ENCODE measurements at places on chromosomes 7 and 10. TPM values are rescaled to one million over a fixed set of nuclear protein-coding genes. Genes with fewer than 3 reads are reported as not detected.
A peak's percentile ranks its signal among the peaks of the same experiment; 100 is the strongest.

DNA sequence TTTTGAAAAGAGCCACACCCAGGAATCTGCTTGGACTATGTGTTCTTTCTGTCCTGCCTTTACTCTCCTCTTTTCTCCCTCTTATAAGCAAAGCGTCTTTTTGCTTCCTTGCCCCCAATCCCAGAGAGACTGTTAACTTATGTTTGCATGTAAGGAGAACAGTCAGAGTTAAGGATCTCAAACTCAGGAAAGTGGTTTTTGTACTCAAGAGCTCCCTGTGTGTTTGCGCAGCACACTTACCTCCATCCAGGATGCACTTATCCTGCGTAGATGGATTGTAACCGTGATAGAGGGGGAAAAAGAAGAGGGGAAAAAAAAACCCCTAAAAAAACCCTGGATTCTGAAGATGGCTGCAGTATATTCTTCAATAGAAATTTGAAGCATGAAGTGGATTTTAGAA, 228.9 kb downstream of the AUTS2 start:
- no peak overlapping the region for H3K4me3 ChIP-seq
- no peaks in the 10 kb centered on the region for H3K36me3 ChIP-seq
- no peaks in the 10 kb centered on the region for H3K4me1 ChIP-seq
- H3K27ac ChIP-seq = no peak overlapping the region
- DNase-seq = no peak
- no peaks in the 10 kb centered on the region for H3K27me3 ChIP-seq

DNA sequence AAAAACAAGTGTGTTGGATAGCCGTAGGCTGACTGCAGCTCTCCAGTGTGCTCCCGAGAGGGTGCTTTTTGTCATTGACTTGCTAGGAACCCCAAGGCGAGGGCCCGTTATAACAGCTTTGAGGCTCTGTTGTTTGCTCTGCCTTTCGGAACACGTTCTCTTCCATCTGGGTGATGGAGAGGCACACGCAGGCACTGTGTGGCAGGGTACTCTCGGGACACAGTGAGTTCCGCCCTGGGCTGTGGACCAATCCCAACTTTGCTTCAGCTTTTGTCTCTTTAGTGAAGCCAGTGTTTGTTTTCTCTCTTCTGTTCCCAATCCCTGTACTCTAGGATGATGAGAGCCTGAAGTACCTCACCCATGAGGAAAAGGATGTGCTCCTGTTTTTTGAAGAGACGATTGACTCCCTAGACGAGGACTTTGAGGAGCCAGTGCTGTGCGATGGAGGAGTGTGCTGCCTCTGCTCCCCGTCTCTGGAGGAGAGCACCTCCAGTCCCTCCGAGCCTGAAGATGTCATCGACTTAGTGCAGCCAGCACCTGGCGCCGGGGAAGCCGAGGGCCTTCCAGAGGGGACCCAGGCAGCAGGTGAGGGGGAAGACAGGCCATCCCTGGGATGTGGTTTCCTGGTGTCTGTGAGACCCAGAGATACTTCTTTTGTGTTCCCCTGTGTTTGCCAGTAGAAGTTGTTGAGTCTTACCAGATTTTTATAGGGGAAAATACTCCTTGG, 43.2 kb downstream of the PROSER2 start:
- H3K4me1 ChIP-seq = no peaks in the 10 kb centered on the region
- DNase-seq = no peak
- H3K27me3 ChIP-seq = no peaks in the 10 kb centered on the region
- H3K36me3 ChIP-seq = 0 out of 2 replicates have a peak, but pooled peaks cover 6% of the 10 kb centered on the region
- no peak overlapping the region for H3K4me3 ChIP-seq
- peak overlapping the region; percentile 12 for H3K27ac ChIP-seq

- H3K4me3 ChIP-seq = no peak overlapping the region
- no peak overlapping the region for H3K27ac ChIP-seq
- H3K36me3 ChIP-seq = no peaks in the 10 kb centered on the region
- peaks cover 27% of the 10 kb centered on the region for H3K4me1 ChIP-seq
- DNase-seq = no peak
- H3K27me3 ChIP-seq = no peaks in the 10 kb centered on the region
Observed at GRCh38 chr10:71381611-71382010, 15.1 kb upstream of the CDH23 start.

DNA sequence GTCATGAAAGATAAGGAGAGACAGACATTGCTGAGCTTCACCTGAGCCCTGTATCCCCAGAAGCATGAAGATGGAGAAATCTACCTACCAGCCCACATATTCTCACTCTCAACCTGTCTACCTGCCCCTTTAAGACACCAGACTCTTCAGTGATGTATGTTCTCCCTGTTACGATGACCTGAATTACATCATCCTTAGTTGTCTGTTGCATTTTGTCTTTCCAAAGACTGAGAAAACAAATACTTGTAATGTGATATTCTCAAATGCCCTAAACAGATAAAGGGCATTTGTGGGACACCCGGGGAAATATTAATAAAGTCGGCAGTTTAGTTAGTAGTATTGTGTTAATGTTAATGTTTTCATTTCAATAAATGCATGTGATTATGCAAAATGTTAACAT, 305.8 kb upstream of the IGFBP3 start:
- no peak for DNase-seq
- peaks cover 23% of the 10 kb centered on the region for H3K4me1 ChIP-seq
- no peaks in the 10 kb centered on the region for H3K36me3 ChIP-seq
- H3K27ac ChIP-seq = no peak overlapping the region

Gene ZNF3
- 35.2 TPM for total RNA-seq

DNA sequence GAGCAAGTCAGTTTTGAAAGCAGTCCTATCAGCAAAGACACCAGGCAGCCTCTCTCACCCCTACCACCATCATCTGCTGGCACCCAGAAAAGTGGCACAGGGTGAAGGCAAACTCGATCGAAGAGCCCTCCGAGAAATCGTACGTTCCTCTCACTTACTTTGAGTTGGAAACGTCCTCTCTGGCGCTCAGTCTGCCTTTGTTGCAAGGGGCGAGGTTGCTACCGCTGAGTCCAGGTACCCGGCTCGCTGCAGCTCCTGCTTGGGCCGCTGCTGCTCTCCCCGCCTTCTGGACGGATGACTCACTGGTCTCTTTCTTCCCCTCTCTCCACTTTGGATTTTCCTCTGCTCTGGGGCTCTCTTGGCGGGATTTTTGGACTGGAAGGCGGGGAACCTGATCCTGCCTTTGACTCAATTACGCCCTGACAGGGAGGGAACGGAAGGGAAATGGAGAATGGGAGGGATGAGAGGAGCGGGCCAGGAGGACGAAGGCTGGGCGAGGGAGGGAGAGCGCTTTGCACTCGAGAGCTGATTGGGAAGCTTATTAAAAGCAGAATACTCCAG, at the start of gene PTN:
Gene PTN, minus strand, starts transcription at position 453 of the 561 bp plus-strand sequence. CDS start 88,760 bp downstream, outside the sequence.
- no peak within 1 kb of the TSS for H3K4me3 ChIP-seq
- H3K4me1 ChIP-seq = no peaks in the 10 kb centered on the region
- peaks cover 19% of the 10 kb centered on the region for H3K27me3 ChIP-seq

- no peak overlapping the region for H3K4me3 ChIP-seq
- H3K27ac ChIP-seq = no peak overlapping the region
- no peaks in the 10 kb centered on the region for H3K27me3 ChIP-seq
- H3K36me3 ChIP-seq = no peaks in the 10 kb centered on the region
- H3K4me1 ChIP-seq = no peaks in the 10 kb centered on the region
- no peak for DNase-seq
Observed at GRCh38 chr7:90824386-90825307, 228.5 kb downstream of the CDK14 start.

GRCh38 chr7:136807598-136807997, 60.9 kb upstream of the CHRM2 start:
- no peaks in the 10 kb centered on the region for H3K36me3 ChIP-seq
- no peaks in the 10 kb centered on the region for H3K4me1 ChIP-seq
- H3K27me3 ChIP-seq = no peaks in the 10 kb centered on the region
- no peak overlapping the region for H3K27ac ChIP-seq
- no peak for DNase-seq

- H3K27ac ChIP-seq = no peak overlapping the region
- no peaks in the 10 kb centered on the region for H3K27me3 ChIP-seq
- H3K36me3 ChIP-seq = no peaks in the 10 kb centered on the region
- H3K4me1 ChIP-seq = no peaks in the 10 kb centered on the region
- DNase-seq = no peak
Observed at GRCh38 chr10:101490026-101490425, 98.0 kb downstream of the POLL start.

DNA sequence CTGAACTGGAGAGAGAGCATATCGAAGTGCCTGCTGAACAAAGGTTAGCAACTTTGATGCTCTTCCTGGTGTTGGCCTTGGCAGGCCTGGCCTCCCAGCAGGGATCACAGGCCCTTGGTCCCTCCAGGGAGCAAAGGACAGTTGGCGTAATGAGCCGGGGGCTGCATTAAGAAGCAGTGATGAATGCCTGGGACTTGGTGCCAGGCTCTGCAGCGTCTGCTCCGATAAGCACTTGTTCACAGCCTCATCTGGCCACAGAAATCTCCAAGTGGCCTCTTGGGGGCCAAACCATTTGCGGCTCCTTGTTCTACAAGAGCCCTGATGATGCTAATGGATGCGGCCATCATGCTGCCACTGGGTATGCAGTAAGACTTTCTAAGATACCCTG, 31.8 kb downstream of the CRHR2 start:
- no peak for DNase-seq
- no peak overlapping the region for H3K4me3 ChIP-seq
- H3K27ac ChIP-seq = no peak overlapping the region
- no peaks in the 10 kb centered on the region for H3K27me3 ChIP-seq
- no peaks in the 10 kb centered on the region for H3K4me1 ChIP-seq
- 0 out of 2 replicates have a peak, but pooled peaks cover 3% of the 10 kb centered on the region for H3K36me3 ChIP-seq

DNA sequence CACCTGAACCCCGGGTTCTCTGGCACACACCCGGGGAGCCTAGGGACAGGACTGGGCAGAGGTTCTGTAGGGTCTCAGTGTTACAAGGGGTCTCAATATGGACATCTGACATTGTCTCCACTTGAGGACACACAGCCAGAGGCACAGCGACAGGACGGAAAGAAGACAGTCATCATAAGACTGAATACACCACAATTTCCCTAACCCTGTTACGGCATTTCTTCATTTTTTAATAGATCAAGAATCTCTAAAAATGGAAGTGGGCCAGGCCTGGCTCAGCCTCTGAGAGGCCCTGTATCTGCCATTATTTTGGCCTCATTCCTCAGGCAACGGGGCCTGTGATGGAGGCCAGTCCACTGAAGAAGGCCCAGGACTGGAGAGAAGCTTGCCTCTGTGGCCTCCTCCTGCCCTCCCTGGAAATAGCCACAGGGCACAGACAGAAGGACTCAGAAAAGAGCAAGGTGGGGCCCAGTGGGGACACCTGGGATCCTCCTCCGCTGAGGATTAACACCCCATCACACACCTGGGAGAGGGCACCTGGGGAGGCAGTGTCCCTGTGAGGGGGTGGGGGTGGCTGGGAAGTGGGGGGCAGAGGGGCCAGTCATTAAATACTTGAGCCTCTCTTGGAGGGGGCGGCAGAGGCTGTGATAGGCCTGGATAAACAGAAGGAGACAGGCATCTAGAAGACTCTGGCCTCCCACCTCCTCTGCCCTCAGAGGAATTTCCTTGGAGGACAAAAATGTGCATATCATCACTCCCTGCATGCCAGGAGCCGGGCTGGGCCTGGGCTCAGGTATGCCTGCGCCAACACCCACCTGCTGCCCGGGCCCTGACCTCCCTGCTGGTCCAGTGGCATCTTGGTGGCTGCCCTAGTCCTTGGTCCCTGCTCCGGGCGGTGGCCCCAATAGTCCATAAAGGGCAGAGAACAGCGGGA, 8.0 kb downstream of the SPOCK2 start:
- DNase-seq = peak; percentile 97
- H3K27me3 ChIP-seq = no peaks in the 10 kb centered on the region
- H3K4me3 ChIP-seq = peak overlapping the region; percentile 25
- H3K4me1 ChIP-seq = peaks cover 54% of the 10 kb centered on the region
- no peaks in the 10 kb centered on the region for H3K36me3 ChIP-seq
- peak overlapping the region; percentile 86 for H3K27ac ChIP-seq

All from PC-9 (cell line).